Lung microvascular endothelial cell (primary cell): ENCODE measurements at places on chromosomes 7 and 10.

DNA sequence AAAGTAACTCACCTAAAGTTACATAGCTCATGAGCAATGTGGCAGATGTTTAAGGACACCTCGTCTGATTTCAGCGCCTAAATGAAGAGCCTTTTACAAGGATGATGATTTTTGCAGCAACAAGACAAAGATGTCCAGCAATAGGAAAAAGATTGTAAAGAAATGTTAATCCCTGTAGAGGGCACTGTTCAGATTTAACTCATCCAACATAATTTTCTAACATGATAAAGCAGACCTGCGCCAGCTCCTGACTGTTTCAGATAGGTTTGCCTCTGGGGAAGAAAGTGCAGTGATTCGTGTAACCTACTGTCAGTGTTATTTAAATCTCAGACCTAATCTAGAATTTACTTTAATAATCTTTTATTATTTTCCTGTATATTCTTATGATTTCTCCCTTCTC, 595.2 kb downstream of the AUTS2 start:
- DNase-seq, result no peak

DNA sequence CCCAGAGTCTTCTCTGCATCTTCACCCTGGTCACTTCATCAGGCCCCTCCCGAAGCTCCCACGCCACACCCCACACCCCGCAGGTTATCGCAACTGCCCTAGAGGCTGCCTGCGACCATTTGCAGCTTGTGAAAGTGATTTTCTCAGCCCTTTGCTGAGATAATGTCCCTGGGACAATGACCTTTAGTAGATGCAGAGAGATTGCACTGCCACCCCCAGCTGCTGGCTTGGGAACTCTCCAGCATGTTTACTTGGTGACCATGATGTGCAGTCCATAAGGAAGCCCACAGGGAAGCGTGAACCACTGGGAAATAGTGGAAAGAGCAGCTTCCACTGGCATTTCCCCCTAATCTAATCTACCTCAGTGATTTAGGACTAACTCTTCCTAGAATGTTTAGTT, 97.3 kb downstream of the WNT2 start:
- DNase-seq, result no peak

DNA sequence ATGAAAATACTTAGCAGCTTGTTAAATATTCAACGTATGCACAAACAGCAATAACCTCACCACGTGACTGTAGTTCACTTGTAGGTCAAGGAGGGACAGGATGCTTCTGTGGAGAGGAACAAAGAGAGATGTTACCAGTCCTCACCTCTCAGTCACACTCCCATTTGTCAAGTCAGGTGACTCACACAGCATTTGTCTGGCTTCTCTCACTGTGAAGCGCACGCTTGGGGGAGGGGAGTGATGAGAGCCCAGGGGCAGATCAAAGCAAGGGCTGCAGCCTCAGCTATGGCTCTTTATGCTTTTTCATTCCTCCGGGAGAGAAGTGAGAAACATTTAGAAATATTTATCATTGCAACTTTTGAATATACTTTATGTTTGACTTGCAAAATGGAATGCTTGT, 2.9 kb upstream of the RBM20 start:
- peak; percentile 51 for DNase-seq

- no peak for DNase-seq
Measured at GRCh38 chr7:29486191-29486700, 77.4 kb upstream of the PRR15 start.

DNA sequence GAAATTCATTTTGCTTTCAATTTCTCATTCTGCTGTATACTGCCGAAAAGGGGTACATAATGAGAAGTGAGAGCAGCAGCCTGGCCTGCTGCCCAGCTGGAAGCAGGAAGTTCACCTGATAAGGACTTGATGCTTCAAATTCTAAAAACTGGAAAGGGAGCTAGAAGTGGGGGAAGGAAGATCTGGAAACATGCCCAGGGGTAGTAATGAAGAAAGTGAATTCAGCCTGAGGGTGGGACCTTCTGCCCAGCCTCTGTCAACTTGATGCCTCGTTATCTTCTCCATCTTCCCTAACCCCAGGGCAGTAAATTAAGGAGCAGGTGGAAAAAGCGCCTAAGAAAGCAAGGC, 69.4 kb downstream of the ARMH3 start:
- peak; percentile 52 for DNase-seq

GRCh38 chr10:3421537-3422257, 249.1 kb upstream of the PITRM1 start:
- peak; percentile 29 for DNase-seq

DNA sequence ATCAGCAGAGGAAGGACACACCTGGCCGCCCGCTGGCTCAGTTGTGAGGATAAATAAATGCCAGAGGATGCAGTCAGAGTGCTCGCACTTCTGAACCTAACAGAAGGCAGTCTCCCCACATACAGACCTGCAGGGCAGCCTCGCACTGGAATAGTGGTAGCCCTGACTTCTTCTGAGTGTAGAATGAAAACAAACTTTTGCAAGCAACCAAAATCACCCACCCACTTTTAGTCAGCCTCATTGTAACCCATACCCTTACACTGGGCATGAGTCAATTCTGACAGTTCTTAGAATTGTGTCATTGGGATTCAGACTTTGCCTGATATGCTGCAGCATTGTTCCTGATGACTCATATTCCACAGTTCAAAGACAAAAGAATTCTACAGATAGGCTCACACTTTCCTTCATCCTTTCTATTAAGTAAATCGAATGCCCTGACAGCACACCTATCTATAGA, 167.0 kb upstream of the CDK1 start:
- DNase-seq, result no peak

- peak; percentile 1 for DNase-seq
Measured at GRCh38 chr7:111274857-111275256, 183.9 kb downstream of the LRRN3 start.

DNA sequence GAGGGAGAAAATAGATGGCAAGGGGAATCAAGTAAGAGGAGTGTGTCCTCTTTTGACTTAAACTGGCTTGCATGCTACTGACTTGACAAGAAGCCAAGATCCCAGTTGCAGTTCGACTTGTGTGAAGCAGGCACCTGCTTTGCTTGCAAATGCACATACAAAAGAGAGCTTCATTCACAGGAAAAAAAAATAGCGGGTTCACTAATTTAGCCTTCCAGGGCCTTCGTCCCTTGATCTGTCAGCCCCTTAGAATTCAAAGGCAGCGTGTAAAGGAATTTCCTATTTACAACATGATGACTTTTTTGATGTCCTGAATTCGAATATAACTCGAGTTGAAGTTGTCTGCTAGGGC, 192.1 kb downstream of the CELF2 start:
- DNase-seq, result peak; percentile 29

DNA sequence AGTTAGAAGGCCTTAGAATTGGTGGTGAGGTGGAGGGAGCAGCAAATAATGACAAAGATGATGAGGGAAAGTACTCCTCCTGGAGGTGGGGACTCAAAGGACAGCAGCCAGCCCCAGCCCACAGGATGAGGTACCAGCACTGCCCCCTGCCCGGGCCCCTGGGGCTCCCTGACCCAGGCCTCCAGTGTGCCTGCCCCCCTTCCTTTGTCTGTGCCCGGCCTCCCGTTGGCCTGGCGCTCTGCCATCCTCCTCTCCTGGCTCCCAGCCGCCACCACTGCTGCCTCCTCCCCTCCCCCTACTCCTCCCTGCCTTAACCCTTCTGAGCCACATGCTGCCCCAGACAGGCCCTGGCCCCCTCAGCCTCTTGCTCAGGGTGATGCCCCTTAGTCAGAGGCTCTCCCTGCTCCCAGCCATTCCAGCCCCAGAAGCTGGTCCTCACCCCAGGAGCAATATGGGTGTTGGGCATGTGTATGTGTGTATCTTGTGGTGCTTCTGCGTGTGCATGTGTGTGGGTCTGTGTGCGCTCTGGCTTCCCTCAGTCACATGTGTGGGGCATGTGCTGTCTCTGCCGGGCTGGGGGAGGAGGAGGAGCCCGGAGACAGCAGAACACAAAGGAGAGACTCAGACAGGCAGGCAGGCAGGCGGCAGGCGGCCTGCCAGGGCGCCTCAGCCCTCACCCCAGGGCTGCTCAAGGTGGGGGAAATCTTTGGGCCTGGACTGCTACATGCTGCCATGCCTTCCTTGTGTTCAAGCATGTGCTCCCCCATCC, 2.6 kb downstream of the LDB1 start:
- DNase-seq, result peak; percentile 71

DNA sequence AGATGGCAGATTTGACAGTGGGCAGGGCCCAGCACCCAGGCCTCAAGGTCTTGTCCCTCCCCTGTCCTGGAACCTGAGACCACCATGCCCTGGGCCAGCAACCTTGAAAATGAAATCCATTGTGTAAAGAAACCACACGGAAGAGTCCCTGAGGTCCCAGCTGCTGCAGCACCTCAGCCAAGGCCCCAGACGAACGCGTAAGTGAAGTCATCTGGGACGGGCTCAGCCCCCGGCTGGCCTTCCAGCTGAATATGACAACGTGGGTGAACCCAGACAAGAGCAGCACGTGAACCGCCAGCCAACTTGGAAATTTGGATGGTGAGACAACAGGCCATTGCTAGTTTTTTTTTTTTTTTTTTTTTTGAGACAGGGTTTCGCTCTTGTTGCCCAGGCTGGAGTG, 70.3 kb downstream of the CYTH3 start:
- DNase-seq, result no peak

GRCh38 chr7:138176060-138176459, 99.8 kb downstream of the AKR1D1 start:
- no peak for DNase-seq

GRCh38 chr7:134018306-134018705, 108.8 kb upstream of the LRGUK start:
- no peak for DNase-seq

DNA sequence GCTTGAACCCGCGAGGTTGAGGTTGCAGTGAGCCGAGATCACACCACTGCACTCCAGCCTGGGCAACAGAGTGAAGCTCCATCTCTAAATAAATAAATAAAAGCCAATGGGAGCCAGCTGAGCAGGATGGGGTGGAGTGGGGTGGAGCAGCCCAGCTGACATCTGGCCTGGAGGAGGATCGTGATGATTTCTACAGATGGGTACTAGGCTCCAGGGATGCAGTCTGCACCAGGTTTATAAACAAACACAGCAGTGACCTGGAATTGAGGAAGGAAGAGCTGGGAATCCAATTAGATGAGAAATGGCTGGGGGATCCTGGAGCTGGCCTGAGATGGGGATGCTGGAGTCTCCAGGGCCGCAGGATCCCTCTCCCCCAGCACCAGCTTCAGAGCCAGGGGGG, 7.3 kb upstream of the GRIFIN start:
- DNase-seq, result no peak

GRCh38 chr10:88858491-88858890, 6.8 kb upstream of the ANKRD22 start:
- DNase-seq, result no peak

DNA sequence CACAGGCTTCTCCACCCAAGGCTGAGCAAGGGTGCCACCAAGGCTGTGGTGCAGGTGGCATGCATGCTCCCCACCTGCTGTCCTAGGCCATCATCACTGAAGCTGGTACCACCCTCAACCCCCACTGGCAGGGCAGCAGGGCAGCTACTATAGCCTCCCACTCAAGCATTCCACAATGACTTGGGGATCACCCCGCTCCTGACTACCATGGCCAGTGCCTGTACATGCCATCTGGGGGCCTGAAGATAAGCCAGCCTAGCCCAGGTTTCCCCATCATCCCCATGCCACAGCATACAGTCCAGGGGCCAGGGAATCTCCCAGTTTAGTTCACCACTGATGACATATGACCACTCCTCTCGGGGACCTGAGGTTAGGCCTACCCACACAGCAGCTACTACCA, 510.9 kb upstream of the LRRTM3 start:
- DNase-seq, result no peak

DNA sequence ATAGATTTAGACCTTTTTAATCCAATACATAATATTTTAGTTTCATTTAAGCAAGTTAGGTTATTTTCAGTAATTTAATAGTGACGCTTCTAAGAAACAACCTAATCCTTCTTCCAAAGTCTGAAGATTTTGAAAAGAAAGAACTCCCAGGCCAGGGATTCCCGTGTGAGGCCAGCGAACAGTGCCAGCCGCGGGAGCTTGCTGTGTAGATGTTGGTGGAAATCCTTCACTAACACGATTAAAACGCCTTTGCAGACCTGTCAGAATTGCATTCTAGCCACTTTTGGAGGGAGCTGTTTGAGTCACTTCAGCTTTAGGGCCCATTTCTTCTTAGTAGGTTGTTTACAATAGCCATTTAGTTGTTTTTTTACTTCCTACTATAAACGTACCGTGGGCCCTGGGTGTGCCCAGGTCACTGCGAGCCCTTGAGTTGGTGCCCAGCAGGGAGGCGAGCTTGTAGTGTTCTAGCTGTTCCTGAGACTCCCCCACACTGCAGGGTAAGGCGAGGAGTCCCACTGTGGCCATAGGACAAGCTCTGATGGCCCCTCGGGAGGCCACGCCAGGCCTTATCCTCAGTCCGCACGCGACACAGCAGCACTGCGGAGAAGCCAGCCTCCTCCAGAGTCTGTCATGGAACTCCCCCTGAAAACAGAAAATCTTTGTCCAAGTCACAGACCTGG, 32.3 kb downstream of the PPP2R2D start:
- DNase-seq, result no peak

DNA sequence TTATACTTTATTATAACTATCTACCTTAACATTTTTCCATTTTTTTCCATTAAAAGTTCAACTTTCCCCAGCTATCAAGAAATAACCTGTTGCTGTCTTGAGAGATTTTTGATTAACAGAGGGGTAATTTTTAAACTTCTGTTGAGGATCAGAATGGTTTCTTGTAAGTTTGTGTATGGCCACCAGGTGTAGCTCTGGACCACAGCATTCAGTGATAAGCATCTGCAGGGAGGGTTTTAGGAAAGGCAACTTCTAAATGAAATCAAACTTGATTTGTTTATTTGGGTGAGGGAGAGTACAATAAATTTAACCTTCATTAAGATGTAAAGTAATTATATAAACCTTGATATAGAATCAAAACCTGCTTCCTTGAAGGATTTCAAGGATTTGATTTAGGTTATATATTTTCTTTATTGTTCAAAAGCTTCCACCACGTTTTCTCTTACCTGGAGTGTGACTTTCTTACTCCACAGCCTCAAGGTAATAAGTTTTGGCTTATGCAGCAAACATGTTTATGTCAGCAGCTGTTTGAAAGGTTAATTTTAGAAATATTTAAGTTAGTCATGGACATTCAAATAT, 153.3 kb downstream of the STK31 start:
- peak; percentile 23 for DNase-seq

DNA sequence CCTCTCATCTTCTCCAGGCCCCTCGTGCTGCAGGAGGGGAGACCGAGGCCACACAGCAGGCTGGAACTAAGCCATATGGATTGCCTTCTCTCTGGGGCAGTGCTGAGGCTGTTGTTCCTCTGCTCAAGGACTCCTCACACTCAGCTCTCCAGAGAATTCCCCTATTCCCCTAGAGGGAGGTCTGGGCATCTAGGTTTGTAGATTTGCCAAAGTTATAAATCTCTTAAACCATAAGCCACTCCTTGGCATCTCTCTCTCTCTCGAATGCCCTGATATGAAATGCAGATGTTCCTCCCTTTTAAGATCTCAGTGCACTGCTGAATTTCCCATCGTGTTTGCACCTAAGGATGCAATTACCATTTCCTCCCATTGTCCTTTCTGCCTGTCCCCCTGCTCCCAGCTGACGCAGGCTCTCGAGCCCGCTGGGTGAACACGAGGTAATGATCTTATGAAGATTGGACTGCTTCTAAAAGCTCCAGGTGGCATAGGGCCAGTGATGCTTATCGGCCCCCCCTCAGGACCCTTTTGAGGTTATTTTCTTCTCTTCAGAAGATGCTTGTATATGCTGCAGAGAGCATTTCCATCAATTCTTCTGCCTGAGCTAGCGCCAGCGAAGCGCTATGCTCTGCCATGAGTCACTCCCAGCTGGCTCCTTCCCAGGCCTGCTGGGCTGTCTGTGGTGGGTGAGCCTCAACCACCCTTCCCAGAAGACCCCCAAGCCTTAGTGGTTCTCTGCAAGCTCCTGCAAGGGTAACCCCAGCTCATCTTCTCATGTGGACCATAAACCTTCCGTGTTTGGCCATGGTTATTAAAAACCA, 41.6 kb upstream of the AQP1 start:
- DNase-seq, result peak; percentile 77
